Effector memory CD4-positive, alpha-beta T cell (primary cell): ENCODE measurements at places on chromosomes 1 and 21.

GRCh38 chr1:28144203-28145135 is 32.0 kb downstream of the PTAFR start:
- H3K27ac ChIP-seq = no peak overlapping the region
- H3K4me1 ChIP-seq = no peaks in the 10 kb centered on the region
- DNase-seq = no peak
- H3K36me3 ChIP-seq = no peaks in the 10 kb centered on the region
- H3K27me3 ChIP-seq = no peaks in the 10 kb centered on the region

- peaks cover 13% of the 10 kb centered on the region for H3K36me3 ChIP-seq
- no peak for DNase-seq
- no peaks in the 10 kb centered on the region for H3K27me3 ChIP-seq
- peaks cover 18% of the 10 kb centered on the region for H3K4me1 ChIP-seq
- no peak overlapping the region for H3K4me3 ChIP-seq
- H3K27ac ChIP-seq = no peak overlapping the region
Observed at GRCh38 chr1:38029685-38030511, 16.7 kb downstream of the POU3F1 start.

DNA sequence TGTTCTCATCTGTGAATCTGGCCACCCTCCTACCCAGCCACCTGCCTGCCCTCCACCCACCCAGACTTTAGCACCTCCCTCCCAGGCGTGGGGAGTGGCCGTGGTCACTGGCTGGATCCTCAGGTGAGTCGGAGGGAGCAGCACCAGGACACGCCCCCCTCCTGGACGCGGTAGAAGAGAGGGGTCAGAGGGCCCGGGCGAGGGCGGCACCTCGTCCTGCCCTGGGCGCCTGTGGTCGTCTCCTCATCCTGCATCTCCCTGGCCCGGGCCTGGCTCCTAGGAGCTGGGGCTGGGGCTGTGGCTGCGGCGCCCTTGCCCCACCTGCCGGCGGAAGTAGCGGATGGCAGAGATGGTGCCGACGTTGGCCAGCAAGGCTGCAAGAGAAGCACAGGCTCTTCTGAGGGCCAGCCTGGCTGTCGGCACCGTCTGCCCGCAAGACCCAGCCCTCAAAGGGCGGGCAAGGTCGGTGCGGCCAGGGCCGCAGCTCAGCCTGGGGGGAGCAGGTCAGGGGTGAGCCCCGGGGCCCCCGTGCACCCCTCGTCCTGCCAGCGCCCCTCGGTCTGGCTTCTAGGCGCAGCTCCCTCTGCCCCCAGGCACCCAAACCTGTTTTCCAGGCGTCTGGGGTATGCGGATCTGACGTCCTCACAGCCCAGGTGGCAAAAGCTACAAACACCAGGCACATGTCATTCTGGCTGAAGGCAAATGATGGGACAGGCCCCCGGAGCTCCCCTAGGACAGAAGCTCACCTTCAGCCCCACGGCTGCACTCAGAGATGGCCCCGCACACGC is 5.8 kb downstream of the PERM1 start:
- peak overlapping the region; percentile 37 for H3K4me3 ChIP-seq
- H3K27ac ChIP-seq = no peak overlapping the region
- DNase-seq = peak; percentile 34
- H3K4me1 ChIP-seq = peaks cover 10% of the 10 kb centered on the region
- H3K27me3 ChIP-seq = no peaks in the 10 kb centered on the region

- H3K4me3 ChIP-seq = no peak overlapping the region
- no peaks in the 10 kb centered on the region for H3K27me3 ChIP-seq
- no peaks in the 10 kb centered on the region for H3K4me1 ChIP-seq
Observed at GRCh38 chr1:109714661-109715372, 2.8 kb downstream of the GSTM5 start.

DNA sequence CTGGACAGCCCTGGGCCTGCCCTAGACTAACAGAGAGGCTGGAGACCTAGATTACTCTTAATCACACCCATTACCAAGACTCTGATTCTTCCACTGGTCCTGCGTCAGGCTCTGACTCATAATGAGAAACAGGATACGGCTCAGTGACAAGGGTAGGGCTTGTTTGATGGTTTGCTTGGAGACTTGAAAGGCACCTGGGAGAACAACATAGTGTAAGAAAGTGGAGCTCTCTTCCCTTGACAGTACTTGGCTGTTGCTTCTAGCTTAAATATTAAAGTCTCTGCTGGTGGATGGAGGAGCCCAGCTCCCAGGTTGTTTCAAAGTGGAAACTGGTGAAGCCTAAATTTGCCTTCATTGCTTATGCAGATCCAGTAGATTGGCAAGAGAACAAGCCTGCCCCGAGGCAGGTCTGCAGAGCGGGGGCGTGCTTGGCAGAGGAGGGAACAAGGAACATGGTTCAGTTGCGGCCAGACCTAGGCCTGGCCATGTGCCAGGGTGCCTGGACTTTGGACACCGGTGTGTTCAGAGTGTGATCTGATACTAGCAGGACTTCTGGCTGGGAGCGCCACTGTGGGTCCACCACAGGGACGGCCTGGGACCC is 480.6 kb downstream of the CAMTA1 start:
- H3K4me1 ChIP-seq = no peaks in the 10 kb centered on the region
- no peak for DNase-seq
- no peaks in the 10 kb centered on the region for H3K36me3 ChIP-seq
- H3K4me3 ChIP-seq = no peak overlapping the region

DNA sequence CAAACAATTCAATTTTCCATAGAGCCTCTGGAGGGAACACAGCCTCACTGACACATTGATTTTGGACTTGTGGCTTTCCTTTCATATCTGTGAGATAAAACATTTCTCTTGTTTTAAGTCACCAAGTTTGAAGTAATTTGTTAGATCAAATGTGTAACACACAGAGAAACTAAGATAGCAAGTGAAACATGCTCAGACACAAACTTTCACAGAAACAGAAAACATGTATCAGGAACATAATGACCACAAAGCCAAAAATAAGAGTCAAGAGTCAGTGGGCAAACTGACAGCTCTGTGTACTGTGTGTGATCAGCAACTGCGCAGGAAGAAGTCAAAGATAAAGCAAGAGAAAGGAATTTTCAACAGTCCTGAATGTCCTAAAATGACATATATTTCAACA is 1237.5 kb downstream of the AMY1C start:
- H3K4me1 ChIP-seq = no peaks in the 10 kb centered on the region
- no peaks in the 10 kb centered on the region for H3K27me3 ChIP-seq
- H3K36me3 ChIP-seq = no peaks in the 10 kb centered on the region

DNA sequence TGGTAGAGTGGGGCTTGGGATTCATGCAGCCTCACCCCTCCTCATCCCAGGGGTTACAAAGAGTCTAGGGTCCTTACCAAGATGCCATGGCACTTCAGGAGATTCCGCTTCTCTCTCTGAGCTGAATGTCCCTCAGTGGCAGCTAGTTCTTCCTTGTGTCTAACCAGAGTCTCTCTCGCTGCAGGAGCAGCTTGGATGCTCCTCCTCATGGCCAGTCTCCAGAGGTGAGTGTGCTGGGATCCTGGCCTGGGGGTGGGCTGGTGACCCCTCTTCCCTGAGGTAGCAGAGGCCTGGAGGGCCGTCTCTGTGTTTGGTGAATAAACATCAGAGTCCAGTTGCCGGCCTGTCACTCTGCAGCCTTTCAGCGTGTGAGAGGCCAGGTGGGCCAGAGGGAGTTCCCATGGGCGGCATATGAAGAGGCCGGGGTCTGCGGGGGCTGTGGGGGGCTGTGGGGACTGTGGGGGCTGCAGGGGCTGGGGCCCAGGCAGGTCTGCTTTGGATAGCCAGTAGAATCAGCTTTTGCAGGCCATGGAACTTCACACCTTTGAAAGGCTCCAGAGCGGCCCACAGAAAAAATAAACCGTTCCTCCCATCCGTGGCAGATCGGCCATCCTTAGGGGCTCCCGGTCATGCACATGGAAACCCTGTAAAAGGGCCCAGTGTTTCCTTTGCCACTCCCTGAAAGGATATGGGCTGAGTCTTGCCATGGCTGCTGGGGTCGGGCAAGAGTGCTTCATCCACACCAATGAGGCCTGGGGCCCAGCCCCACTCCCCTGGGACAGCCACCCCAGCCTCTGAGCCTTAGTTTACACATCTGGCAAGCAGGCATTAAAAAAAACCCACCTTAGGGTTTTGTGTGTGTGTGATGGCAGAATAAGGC is 256.4 kb downstream of the FOXD2 start:
- H3K4me1 ChIP-seq = no peaks in the 10 kb centered on the region
- H3K27ac ChIP-seq = no peak overlapping the region
- no peaks in the 10 kb centered on the region for H3K27me3 ChIP-seq
- H3K4me3 ChIP-seq = no peak overlapping the region
- H3K36me3 ChIP-seq = no peaks in the 10 kb centered on the region
- no peak for DNase-seq

DNA sequence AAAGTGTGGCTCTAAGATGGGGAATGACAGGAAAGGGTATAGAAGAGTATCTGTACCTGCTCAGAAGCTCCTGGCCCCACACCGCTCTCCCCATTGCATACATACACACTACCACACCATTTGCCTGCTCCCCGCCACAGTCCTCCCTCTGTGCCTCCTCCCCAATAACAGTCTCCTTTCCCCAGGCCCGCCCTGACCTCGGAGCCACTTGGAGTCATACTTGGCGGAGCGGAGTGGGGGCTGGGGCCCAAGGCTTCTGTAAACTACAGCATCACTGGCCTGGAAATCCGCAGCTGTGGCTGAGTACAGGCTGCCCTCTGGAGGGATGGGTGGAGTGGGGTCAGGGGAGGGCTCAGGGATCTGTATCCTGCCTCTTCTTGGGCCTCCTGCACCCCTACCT is 8.6 kb downstream of the SEMA6C start:
- no peaks in the 10 kb centered on the region for H3K4me1 ChIP-seq
- DNase-seq = no peak
- no peaks in the 10 kb centered on the region for H3K27me3 ChIP-seq
- H3K4me3 ChIP-seq = no peak overlapping the region
- no peaks in the 10 kb centered on the region for H3K36me3 ChIP-seq

DNA sequence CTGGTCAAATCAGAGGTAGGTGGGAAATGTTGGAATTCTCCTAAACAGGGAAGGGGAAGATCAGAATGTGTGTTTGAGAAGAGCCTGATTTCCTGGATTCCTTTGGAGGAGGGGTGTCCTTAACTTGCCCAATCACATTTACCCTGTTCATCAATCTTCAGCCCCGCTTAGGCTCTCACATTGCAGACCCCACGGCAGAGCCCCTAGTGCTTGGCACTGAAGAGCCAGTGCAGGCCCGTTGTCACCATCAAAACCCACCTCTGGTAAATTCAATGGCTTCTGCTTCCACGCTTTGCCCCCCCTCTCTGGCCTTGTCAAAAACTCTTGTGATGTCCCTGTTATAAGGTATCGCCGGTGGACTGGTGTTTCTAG is 2.3 kb downstream of the AGPAT3 start:
- no peak for DNase-seq
- H3K27ac ChIP-seq = peak overlapping the region; percentile 84

GRCh38 chr1:172960019-172960418 is 90.7 kb downstream of the TNFSF18 start:
- no peaks in the 10 kb centered on the region for H3K27me3 ChIP-seq
- no peak overlapping the region for H3K4me3 ChIP-seq
- no peak for DNase-seq
- no peaks in the 10 kb centered on the region for H3K4me1 ChIP-seq

- H3K27me3 ChIP-seq = no peaks in the 10 kb centered on the region
- H3K27ac ChIP-seq = no peak overlapping the region
- no peak for DNase-seq
- no peaks in the 10 kb centered on the region for H3K36me3 ChIP-seq
Observed at GRCh38 chr21:34737115-34737514, 68.3 kb downstream of the CLIC6 start.

GRCh38 chr1:185825556-185825955 is 91.4 kb downstream of the HMCN1 start:
- no peak for DNase-seq
- no peaks in the 10 kb centered on the region for H3K4me1 ChIP-seq
- no peaks in the 10 kb centered on the region for H3K36me3 ChIP-seq
- H3K27me3 ChIP-seq = peaks cover 7% of the 10 kb centered on the region
- no peak overlapping the region for H3K27ac ChIP-seq

DNA sequence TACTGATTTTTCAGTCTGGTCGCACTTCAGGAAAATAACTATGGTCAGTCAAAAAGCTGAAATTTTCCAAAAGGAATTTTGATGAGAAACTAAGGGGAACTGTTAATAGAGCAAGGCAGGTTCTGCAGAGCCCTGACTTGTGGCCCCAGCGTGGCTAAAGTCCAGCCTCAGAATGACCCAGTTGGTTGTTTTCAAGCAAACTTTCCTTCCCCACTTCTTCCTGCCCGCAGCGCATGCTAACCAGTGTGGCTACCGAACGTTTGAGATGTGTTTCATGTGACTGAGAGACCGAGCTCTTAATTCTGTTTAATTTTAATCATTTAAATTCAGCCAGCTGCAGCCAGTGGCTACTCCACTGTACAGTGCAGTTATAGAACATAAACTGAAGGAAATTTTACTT is 6.2 kb upstream of the IL10RB start:
- H3K27ac ChIP-seq = no peak overlapping the region
- peaks cover 11% of the 10 kb centered on the region for H3K4me1 ChIP-seq
- H3K4me3 ChIP-seq = no peak overlapping the region
- H3K27me3 ChIP-seq = no peaks in the 10 kb centered on the region
